ENCODE measurements at places on chromosomes 13 and 19.

- DNase-seq: peak; percentile 12
Observed at GRCh38 chr13:91346850-91347201, 661 bp upstream of the MIR17HG start.

- DNase-seq: no peak
Observed at GRCh38 chr13:51034906-51035305, 76.2 kb downstream of the C13orf42 start.

DNA sequence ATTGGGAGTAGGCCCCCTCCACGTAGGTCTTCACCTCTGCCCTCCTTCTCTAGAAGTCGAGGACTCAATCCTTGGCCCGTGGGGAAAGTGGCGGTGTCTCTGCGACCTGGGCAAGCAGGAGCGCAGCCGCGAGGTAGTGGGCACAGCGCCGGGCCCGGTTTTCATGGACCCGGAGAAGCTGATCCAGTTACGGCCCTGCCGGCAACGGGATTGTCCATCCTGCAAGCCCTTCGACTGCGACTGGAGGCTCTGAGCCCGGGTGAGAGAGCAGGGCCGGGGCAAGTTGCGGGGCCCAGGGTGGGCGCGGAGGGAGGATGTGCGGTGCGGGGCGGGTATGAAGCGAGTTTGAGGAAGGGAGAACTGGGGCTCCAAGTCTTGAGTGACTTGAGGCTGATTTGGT is 2.2 kb downstream of the THSD8 start:
- DNase-seq: no peak

- no peak for DNase-seq
Observed at GRCh38 chr13:61162636-61163035, 253.0 kb downstream of the PCDH20 start.

- DNase-seq: no peak
Observed at GRCh38 chr13:100944791-100945345, 270.3 kb upstream of the TMTC4 start.

DNA sequence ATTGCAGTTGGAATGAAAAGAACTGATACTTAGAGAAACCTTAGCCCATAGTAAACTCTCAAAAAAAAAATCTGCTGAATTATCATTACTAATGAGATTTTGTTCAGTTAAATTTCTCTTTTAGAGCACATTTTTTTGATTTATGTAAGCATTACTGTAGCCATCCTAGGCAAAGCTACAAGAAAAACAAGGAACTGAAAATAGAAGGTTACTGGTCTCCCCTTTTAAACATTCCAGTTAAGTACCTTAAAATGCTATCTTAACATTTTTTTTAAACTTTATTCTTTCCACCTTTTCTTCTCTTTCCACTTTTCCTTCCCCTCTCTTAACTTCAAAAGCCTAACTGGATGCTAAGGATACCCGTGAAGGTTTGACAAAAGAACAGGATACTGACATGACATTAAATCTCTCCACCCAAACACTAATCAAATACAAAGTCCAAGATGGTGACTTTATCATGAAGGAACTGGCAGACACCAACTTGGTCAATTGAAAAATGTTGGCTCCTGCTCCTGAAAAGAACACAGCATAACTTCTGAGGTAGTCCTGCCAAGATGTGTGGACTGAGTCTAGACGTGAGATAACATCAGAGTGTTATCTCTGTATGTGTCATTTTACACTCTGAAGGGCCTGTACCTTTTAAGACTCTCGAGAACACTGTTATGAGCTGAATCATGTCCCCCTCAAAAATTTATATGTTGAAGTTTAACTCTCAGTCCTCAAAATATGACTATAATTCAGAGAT is 29.5 kb upstream of the SACS start:
- DNase-seq: no peak

GRCh38 chr13:58144616-58145015 is 513.1 kb downstream of the PCDH17 start:
- DNase-seq: no peak

DNA sequence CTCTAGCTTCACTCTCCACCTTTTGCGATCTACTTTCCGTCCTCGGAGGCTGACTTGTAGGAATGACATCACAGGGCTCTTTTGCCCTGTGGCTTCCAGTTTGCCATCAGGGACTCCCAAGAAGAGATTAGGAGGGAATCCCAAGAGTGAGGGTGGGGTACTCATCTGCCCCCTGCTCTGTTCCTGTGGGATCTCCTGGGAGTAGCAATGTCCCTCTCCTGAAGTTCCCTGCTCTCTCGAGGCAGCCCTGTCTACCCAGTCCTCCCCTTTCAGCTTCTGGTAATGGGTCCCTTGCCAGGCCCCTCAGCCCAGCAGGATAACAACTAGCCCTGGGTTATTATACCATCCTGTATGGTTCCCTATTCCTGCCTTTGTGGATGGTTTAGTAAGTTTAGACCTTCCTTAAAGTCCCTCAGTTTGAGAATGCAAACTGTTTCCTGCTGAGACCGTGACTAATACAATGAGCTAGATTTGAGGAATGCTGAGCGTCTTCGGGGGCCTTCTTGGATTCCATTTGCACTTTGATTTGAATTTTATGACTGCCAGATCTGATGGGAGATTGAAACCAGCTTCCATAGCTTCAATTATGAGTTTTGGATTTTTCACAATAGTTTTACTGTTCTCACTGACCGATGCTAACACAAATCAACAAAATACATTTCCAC is 73.7 kb upstream of the IPO5 start:
- no peak for DNase-seq

DNA sequence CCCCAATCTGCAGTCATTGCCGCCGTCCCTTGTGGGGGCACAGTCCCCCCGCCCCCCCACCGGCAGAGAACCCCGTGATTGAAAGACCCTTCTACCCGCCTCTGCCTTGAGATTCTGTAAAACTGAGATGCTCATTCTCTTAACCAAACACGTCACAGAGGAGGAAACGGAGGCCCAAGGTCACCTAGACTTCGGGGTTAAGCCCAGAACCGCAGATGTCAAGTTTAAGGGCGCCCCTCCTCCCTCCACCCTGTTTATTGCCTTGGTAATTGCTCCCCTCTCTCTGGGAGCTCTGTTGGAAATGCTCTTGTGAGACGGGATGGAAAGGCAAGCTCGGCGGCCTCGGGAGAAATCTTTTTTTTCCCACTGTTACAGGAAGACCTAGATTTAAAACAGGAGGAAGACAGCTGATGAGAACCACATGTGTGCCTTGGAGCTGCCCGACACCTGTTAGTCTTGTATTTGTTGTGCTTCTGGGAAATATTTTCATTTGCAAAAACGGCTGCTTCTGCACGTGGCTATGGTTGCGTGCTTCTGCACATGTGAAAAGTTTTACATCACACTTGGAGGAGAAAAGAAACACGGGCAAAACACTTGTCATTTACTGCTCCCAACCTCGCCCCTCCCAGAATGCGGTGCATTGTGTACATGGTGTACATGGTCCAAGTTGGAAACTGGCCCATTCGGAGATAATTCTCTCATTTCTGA is 1.1 kb upstream of the MED26 start:
- no peak for DNase-seq

GRCh38 chr13:109706015-109706715 is 80.2 kb downstream of the IRS2 start:
- DNase-seq: no peak

- DNase-seq: no peak
Observed at GRCh38 chr13:32530841-32531253, 7.7 kb downstream of the N4BP2L2 start.

DNA sequence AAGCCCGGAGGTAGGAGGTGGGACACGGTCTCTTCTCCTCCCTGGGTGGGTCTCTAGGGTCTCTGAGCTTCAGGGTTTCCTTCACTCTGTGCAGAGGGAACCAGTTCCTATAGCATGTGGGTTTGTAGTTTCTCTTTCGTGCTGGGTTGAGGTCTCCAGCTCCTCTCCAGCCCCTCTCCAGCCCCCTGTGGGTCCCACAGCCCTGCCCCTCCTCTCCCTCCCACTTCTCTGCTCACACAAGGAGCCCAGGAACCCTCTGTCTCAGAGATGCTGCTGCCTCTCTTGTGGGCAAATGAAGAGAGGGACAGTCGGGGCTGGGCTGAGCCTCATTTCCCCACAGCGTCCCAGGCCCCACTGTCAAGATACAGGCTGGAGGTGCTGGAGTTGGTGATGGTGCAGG is 1.4 kb downstream of the SIGLEC7 start:
- DNase-seq: no peak

GRCh38 chr13:49021953-49022352 is 46.2 kb downstream of the FNDC3A start:
- no peak for DNase-seq

GRCh38 chr13:60062502-60062901 is 101.2 kb downstream of the DIAPH3 start:
- DNase-seq: no peak

- DNase-seq: no peak
Observed at GRCh38 chr13:35479706-35480105, 3.2 kb upstream of the MAB21L1 start.

- DNase-seq: no peak
Observed at GRCh38 chr13:94233401-94233800, 246.1 kb downstream of the DCT start.

DNA sequence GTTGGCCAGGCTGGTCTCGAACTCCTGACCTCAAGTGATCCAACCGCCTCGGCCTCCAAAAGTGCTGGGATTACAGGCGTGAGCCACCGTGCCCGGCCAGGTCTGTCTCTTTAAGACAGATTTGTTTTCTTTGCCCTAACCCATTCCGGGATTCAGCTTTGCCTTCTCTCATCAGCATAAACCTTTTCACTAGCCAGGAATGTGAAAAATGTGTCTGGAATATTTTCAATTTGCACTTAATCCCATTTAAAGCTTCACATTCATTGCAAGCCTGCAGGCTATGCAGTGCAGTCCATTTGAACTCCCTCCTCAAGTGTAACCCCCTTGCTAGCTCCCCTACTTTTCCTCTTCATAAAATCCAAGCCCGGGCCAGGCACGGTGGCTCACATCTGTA is 880 bp upstream of the TMEM160 start:
- no peak for DNase-seq

- DNase-seq: no peak
Observed at GRCh38 chr13:87122551-87122950, 548.6 kb upstream of the SLITRK5 start.

DNA sequence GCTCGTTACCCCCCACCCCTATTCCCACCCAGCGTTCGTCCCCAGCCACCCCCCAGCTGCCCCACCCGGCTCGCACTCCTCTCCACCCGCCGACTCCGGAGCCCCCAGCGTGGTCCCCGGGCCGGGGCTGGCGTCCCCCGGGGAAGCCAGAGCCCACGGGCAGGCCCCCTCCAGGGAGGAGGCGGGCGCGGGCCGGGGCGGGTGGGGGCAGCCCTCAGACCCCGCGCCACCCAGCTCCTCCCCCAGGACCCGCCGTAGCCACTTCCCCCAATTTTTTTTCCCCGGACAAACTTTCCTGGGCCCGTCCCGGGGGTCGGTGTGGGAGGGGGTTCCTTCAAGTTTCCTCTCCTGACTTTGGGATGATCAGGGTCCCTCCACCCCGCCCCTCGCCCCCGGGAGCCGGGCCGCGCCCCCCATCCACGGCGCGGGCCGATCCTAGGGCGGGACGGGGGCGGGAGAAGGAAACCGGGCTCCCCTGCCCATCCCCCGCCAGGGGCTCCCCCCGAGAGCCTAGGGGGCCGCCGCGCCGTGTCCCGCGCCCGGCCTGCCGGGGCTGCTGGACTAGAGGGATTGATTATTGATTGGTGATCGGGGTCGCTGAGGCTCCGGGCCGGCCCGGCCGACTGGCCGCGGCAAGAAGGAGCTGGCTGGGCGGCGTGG is 927 bp upstream of the TSHZ3 start:
- no peak for DNase-seq

DNA sequence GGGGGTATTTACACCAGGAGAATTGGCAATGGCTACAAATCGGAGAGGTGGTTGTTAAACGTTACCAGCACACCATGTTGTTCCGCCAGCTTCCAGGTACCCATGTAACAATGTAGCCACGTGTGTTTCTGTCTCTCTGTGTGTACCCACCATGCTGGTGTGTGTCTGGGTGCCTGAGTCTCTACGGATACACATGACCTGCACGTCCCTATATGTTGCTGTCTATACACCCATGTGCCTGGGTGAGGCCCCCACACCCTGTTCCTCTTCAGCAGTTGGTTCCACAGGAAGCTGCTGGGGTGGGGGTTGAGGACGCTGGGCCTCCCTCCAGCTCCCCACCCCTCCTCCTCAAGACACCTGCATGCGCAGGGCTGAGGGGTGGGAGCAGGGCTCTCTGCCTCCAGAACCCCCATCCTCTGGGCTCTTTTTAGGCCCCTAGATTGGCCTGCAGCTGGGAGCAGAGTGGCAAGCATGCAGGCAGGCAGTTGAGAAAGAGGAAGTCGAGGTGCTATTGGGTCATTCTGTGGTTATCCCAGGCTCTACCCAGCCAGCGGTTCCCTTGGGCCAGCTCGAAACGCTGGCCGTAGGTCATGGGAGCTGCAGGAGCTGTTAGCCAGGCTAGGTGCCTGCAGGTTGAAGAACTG is at the start of gene ARHGEF18:
TSS of gene ARHGEF18 (plus strand) at position 351 of the 644 bp plus-strand sequence. CDS start 13,954 bp downstream, outside the sequence.
- DNase-seq: peak; percentile 26

GRCh38 chr13:103157434-103158145 is 91.4 kb upstream of the SLC10A2 start:
- no peak for DNase-seq

- no peak for DNase-seq
Observed at GRCh38 chr19:18513868-18514267, 8.0 kb downstream of the ELL start.

- DNase-seq: no peak
Observed at GRCh38 chr19:14310055-14310454, 71.2 kb upstream of the ADGRE5 start.

DNA sequence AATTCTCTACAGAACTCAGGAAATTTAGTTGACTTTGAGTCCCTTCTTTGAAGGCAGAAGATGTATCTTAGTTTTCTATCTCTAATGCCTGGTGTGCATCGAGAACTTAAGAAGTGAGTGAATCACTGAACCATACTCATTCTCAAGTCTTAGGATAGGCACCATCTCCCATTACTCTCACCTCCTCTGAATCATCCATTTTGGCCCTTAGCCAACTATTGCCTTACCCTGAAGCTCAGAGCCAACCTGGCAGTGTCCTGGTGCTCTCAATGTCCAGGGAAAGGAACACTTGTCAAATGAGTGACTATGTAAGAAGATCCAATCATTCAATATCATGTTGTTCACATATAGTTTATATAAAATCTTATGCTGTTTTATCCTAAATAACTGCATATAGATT is 146.6 kb downstream of the RGCC start:
- no peak for DNase-seq

GRCh38 chr19:34120846-34121639 is 51.3 kb upstream of the LSM14A start:
- DNase-seq: peak; percentile 31

DNA sequence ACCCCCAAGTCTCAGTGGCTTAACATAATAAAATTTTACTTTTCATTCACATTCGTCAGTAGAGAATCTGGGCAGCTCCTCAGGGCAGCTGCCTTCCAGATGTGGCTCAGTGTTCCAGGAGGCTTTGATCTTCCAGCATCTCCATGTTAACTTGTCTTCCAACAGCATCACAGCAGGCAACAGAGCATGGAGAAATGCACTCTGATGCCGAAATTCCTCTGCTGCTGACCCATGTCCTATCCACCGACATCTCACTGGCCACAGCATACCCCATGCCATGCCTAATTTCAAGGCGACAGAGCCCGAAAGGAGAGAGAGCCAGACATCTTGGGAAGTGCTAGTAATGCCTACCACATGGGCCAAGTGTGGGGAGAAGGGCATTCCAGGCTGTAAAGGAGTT is 64.9 kb upstream of the MEDAG start:
- no peak for DNase-seq

- DNase-seq: no peak
Observed at GRCh38 chr13:101686003-101686402, 233.5 kb downstream of the ITGBL1 start.
